Right renal pelvis (tissue), 4 donors: ENCODE measurements at places on chromosomes 12 and 14. TPM values are rescaled to one million over a fixed set of nuclear protein-coding genes. Genes with fewer than 3 reads are reported as not detected.

The MUCL1 gene
- polyA plus RNA-seq, result not detected

The CCDC177 gene
- 0.13 TPM for polyA plus RNA-seq

The MSRB3 gene
- polyA plus RNA-seq, result 22.5 TPM

The ERBB3 gene
- 88.6 TPM for polyA plus RNA-seq

The NUAK1 gene
- 10.9 TPM for polyA plus RNA-seq
